ENCODE measurements at places on chromosomes 7 and 10.

GRCh38 chr7:73773700-73774517 is 3.8 kb upstream of the CLDN3 start:
- DNase-seq, result no peak

DNA sequence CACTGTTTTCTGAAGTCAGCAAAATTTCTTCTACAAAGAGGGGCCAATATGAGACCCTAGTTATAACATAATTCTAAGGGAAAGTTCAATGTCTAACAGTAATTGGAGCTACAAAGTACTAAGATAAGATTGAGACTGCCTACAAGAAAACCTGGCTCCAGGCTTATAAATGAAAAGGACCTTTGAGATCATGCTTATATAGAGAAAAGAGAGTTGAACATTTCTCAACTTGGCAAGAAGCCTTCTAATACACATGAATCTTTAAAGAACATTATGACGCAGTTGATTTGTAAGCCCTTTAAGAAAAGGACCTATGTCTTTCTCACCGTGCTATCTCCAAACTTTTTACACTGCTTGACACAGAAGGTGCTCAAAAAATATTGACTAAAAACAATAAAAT is 87.9 kb downstream of the TPK1 start:
- no peak for DNase-seq

DNA sequence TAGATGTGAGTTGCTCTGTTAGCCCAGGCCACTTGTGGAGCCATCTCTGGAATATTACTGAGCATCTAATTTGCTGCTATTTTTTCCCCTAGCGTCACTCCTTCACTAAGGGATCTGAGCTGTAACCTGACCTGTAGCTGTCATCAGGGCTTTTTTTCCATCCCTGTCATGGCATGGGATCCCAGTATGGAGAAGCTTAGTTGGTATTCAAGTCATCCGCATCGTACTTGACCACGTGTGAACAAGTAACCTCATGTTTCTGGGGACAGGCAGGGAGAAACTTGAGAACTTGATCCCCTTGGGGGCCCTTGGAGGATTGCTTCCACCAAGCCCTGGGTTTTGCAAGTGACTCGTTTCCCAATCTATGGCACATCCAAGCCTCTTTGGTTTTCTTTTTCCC is 474.4 kb upstream of the GALNT17 start:
- no peak for DNase-seq

DNA sequence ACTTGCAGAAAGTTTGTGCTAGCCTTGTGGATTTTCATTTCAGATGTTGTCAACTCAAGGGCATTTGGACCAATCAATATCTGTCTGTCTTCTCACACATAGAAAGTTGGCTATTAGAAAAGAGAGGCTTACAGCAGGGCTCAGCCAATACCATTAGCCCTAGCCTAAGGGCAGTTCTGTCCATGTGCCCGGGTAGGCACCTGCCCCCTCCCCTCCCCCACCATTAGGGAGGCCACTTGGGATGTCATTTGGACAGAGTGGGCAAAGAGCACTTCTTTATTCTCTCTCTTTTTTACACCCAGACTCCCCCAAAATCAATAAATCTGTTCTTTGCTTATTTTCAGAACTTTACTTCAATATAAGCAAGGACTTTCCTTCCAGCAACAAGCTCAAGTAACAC is 188.5 kb upstream of the MKI67 start:
- DNase-seq, result no peak

DNA sequence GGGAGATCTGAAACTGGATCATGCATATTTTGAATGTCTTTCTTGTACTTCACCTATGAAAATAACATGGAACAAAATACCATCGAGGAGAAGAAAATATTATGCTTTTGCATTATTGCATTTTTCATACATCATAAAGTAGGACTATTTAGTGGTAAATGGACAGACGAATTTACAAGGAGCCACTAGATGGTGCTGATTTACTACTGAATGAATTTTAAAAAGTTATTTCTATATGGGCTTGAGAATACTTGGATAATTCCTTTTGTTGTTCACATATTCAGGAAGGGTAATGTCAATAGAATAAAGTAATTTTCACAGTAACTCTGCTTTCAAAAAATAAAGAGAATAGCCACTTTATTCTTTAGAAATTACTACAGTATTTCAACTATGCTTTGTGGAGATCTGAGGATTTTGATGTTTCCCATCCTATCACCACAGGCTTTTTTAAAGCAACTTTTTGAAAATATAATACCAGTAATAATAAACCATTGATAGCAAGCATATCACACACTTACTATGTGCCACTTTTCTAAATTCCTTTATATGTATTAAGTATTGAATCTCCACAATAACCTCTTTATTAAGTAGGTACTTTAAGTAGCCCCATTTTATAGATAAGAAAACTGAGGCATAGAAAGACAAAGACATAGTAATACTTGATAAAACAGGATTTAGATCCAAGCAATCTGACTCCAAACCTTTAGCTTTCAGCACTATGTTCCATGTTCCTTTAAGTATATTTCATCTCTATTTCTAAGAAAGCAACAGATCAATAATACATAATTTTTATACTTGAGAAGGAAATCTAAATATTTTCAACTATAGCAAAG is 38.6 kb downstream of the NEBL start:
- peak; percentile 31 for DNase-seq

DNA sequence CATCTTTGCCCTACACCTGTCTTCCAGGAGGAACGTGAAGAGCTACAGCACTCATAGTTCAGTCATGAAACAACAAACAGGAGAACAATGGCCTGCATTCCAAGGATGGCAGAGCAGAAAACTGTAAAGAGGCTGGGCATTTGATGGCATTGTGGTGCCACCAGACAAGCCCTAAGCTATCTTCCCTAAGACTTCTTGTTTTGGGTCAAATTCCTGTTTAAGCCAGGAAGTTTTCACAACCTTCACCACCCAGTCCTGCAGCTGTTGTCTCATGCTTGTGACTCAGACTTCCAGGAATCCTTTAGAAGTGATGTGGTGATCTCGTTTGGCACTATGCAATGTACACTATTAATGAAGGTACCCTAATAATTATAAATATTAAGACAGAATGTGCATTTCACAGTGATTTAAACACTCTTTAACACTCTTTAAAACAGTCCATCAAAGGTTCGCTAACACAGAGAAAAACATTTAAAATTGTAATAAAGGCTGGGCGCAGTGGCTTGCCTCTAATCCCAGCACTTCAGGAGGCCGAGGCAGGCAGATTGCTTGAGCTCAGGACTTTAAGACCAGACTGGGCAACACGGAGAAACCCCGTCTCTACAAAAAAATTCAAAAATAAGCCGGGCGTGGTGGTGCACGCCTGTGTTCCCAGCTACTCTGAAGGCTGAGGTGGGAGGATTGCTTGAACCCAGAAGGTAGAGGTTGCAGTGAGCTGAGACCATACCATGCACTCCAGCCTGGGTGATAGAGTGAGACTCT is 2.7 kb upstream of the HERPUD2 start:
- peak; percentile 69 for DNase-seq

DNA sequence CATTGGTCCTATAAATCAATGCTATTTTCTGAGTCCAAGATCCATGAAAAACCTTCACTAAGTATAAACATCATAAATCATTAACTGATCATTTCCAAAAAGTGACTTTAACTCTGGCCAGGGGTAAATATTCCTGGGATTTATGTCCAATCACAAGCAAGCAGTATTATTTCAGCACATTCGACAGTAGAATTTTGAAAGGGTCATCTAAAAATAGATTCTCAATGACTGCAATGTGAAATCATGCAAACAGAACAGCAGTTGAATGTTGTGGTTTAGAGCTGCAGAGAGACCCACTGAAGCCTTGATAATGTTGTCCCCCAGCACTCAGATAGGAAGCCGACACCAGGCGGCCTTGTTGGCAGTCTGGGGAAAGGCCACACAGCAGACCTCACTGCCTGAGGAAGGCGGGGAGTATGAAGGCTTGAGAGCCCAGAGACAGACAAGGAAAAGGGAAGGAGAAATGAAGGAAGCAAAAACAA is 38.1 kb downstream of the FAM107B start:
- DNase-seq, result peak; percentile 39

DNA sequence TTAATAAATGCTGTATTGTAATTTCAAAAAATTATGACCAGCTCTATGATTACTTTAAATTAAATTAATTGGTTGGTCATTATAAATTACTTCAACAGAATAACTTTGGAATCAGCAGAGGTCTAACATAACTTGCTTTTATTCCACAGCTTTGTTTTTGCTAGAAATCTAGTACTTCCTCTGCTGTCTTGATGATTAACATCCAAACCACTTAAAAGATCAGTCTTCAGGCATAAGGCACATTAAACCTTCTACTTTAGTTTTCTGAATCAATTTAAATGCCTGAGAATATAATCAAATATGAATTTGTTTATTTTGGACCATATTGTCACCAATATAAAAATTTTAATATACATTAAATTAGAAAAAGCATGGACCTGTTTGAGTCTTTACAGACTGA is 465.3 kb downstream of the ARL4A start:
- no peak for DNase-seq

DNA sequence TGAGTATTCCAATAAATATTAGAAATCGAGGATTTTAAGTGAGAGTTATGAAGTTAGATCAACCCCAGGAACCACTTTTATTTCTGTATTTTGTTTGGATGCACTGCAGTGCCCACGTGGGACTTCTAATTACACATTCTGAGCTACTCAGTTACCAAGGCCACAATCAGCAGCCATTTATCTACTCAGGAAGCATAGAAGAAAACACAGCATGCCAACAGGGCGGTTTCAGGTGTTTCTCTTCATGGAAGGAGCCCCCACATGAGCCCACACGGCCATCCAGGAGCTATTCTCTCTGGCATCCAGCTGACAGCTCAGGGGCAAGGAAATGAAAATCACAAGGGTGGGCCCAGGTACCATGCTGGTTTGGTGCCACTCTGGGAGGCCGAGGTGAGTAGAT is 266.5 kb upstream of the MKLN1 start:
- no peak for DNase-seq

- peak; percentile 20 for DNase-seq
These were observed 77.3 kb downstream of the LRRN3 start for GRCh38 chr7:111168182-111168581.

GRCh38 chr7:4173615-4174014 is 508.5 kb upstream of the FOXK1 start:
- DNase-seq, result no peak

GRCh38 chr10:129860396-129860795 is 103.7 kb downstream of the EBF3 start:
- no peak for DNase-seq

DNA sequence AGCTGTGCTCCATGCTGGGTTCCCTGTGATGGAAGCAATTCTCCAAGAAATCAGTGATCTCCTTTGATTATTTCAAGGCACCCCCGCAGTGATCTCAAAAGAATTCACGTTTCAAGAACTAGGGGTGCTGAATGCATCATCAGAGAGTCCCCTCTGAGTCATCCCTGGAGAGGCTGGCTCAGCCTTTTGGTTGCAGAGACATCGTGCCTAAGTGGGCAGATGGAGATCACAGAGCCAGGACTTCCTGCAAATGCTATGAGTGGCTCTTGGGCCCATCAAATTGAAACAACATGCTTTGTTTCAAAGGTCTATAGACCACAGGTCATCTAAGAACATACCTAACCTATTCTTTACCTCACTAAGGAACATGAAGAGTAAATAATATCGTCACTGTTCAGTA is 41.5 kb upstream of the PLEKHA1 start:
- DNase-seq, result no peak

GRCh38 chr7:12949060-12949931 is 261.9 kb downstream of the ARL4A start:
- no peak for DNase-seq

DNA sequence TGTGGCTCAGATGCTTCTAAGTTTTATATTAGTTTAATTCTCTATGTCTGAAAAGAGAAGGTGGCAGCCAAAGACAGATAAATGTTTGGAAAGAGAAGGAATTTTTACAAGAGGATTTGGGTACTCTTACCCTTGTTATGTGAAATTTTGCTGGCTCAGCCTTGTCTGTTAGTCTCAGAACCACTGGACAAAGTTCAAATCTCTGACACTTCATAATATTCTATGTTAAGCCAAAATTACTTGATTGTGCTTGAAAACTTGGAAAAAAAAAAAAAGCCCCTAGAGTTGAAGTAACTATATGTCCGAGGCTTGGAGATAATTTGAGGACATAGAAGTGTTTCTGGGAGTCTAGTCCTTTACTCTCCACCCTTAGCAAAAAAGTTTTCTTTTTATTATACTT is 1079.3 kb upstream of the LRRTM3 start:
- DNase-seq, result no peak

GRCh38 chr7:149005427-149006344 is 22.6 kb downstream of the PDIA4 start:
- DNase-seq, result peak; percentile 65

GRCh38 chr10:129471447-129472175 is 4.6 kb downstream of the MGMT start:
- DNase-seq, result no peak

Measured in AG10803 (cell line).